ENCODE measurements at places on chromosomes 5 and 9.

DNA sequence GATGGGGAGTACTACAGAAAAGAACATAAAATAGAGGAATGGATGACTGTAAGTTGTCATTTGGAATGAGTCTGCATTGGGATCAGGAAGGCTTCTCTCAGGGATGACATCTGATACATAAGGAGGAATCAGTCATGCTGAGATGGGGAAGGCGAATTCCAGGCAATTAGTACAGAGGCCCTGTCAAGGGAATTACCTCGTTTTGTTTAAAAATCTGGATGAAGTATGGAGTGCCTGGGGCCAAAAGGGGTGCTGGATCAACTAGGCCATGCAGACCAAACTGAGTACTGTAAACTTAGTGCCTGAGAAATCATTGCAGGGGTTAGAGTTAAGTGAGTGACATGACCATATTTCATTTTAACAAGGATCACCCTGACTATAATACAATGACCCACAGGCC lies 30.5 kb downstream of the JAKMIP2 start:
- no peak for DNase-seq

GRCh38 chr5:62621280-62621679 lies 42.7 kb downstream of the LRRC70 start:
- no peak for DNase-seq

DNA sequence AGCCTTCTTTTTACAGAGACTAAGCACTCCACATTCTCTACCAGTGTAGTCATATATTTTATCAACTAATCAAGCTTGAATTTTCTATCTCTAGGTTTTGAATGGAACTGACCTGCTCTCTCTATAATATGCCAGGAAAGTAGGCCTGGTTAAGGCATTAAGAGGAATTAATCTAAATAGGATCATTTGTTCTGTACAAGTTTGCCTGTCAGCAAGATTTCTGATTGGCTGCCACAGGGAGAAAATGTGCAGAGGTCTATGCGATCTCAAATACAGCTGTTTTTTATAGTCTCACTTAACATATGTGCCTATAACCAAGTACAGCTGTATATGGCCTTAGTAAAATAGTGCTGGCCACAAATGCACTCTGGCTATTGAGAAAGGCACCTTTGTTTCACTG lies 418.8 kb downstream of the KDM4C start:
- no peak for DNase-seq

- no peak for DNase-seq
Measured at GRCh38 chr9:128033609-128034008, 33.5 kb downstream of the NAIF1 start.

- DNase-seq, result no peak
Measured at GRCh38 chr5:33267801-33268200, 173.0 kb upstream of the TARS1 start.

GRCh38 chr9:18566121-18566520 lies 92.2 kb downstream of the ADAMTSL1 start:
- no peak for DNase-seq

DNA sequence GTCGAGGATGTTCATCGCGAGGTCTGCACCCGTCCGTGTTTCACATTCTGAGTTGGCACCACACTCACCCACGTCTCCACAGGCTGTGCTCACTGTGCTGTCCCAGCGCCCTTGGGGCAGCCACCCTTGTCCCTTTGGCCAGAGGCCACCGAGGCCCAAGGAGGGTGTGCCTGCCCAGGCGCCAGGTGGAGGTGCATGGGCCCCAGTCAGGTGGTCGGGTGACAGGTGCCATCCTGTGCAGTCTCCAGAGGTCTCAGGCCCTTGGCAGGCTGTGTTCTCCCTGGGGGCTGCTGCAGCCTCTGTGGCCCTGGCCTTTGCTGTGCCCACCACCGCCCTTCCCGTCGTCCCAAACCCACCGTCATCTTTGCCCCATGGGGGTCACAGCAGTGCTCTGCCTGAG lies 12.4 kb downstream of the MAN1B1 start:
- no peak for DNase-seq

- DNase-seq, result no peak
Measured at GRCh38 chr9:98993570-98993945, 49.9 kb downstream of the COL15A1 start.

DNA sequence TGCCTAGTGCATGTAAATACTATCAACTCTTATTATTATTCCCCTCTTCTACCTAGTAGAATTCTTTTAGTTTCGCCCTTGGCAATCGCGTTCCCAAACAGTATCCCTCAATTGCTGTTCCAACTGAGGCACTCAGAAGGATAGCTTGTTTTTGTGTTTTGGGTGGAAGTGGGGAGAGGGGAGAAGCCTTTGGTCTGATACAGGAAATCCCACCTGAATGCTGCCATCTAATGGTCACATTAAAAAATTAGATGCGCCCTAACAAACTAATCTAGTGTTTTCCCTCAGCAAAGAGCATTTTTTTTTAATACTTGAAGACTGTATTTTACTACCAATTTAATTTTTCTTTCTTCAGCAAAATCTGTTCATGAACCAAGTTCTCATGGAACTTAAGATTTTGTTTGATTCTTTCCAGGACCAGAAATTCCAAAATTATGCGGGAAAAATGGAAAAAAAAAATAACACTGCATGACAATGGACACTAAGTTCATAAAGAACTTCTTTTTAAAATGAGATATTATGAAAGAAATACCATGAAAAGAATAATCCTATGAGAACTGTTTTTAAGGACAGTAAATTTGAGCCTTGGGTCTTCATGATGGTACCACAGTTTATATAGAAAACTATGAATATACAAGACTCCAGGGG lies 22.2 kb upstream of the GLDC start:
- DNase-seq, result no peak

DNA sequence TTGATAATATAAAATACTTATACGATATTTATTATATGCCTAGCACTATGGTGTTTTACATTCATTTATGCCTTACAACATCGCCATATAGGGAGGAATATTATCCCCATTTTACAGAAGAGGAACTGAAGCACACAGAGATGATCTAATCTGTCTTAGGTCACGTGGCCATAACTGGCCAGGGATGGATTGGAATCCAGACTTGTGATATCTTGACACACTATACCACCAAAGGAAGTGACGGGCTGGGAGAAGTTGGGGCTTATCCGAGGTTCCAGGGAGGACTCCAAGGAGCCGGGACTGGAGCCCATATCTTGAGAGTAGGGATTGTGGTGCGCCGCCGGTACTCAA lies 129.8 kb downstream of the TMEM174 start:
- DNase-seq, result no peak

DNA sequence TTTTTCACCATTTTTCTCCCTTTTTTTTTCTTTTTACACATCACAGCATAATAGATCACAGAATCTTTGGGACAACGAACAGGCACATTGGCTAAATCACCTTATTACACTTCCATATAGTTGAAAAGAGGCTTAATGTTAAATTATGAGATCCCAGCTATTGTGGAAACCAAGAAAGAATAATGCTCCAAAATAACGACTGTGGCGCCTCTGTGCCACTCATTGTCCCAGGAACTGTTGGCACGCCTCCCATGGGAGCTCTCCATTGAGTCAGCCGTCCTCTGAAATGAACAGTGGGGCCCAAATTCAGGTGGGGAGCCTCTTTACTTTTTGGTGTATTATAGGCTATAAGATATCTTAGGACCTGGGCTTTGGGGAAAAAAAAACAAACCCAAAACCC lies 82.2 kb upstream of the NFIB start:
- DNase-seq, result no peak

- DNase-seq, result no peak
Measured at GRCh38 chr9:81776390-81776789, 87.0 kb upstream of the TLE1 start.

DNA sequence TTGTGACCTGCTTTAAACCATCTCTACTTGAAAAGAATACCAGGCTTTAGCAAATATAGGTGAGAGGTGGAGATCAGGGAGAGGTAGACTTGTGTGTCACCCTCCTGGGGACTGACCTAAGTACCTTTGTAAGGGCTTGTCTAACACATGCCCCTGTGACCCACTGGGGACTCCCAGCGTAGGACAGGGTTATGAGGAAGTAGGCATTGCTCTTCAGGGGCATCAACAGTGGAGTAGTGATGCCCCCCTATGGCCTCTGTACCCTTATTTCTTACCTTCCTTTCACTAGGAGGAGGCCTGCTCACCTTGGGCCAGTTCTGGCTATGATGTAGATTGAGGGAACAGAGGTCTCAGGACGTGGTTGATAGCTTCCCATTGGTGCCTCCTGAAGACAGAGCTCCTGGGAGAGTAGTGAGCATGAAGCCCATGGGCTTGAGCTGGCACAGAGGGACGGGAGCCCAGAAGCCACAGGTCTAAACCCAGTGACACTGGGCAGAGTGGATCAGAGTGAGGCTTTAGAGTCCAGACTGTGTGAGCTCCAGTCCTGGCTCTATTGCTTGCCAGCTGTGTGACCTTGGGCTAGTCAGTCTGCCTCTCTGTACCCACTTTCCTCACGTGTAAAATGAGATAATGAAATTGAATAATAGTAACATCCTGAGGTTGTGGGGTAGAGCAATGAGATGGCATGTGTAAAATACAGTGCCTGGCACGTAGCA lies 191.7 kb downstream of the AOPEP start:
- DNase-seq, result no peak

DNA sequence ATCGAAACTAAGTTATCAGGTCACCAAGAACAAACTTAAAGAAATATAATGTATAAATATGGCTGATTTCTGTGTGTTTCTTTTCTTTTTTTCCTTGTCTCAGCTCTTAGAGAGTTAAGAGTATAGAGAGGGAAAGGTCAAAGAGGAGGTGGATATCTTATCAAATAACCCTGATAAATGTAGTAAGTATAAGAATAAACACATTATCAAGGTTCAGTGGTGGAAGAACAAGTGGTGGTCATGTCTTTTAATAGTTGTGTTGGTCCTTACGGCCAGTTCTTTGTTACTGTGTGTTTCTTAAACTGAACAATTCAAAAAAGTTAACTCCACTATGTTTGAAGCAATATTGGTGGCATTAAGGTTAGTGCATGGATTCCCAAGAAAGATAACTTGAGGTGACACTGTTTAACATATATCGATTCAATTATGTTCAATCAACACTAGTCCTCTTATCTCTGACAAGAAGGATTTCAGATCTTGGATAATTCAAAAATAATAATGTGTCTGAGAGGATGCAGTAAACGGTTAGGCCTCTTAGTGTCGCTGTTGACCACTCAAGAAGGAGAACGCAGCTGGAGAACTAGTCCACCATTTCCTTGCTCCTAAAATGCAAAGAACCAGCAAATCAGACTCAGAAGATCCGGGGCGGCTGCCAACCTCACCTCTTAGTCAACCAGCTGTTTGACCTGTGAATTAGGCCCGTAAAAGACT lies at the start of gene PCDHGA3:
Gene PCDHGA3, plus strand, starts transcription at position 588 of the 711 bp plus-strand sequence. CDS start 205 bp downstream, outside the sequence.
- DNase-seq, result no peak

GRCh38 chr5:160285316-160285715 lies 27.0 kb downstream of the CCNJL start:
- DNase-seq, result no peak

GRCh38 chr5:2276101-2276500 lies 393.4 kb upstream of the IRX4 start:
- no peak for DNase-seq

DNA sequence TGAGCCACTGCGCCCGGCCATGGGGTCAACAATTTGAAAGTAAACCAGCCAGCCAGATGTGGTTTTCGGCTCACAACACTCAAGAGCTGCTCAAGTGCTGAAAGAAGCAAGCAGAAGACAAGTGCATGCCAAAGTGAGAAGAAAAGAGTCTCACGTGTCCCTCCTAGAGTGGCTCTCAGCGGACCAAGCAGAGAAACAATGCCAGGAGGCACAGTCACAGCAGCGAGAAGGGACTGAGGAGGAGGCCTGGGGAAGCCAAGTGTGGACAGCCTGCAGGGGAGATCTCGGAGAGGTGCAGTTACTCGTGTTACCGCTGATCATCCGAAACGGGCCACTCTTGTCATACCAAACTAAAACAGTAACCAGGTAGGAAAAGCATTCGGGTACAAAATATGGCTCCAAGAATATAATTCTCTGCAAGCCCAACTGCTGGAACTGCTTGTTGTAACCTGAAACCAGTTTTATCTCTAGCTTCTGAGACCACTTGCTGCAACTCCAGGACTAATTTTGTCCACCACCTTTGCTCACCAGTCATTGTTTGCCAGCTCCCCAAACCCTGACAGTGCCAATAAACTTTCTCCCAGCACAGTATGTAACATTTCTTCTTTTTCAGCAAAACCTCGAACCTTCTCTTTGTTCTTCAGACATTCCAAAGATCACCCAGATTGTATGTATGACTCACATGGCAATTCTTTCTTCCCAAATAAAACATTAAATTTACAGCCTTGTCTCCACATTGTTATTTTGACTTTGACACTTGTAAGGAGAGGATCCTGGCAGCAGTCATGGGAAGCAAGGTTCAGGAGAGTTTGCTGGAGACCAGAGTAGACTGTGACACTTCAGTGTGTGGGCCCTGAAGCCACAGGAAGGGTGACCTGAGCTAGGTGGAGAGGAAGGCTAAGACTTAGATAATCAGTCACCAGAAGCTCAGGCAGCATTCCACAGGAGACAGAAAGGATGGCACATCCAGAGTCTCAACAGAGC lies 6.3 kb downstream of the SLC35D2 start:
- no peak for DNase-seq

DNA sequence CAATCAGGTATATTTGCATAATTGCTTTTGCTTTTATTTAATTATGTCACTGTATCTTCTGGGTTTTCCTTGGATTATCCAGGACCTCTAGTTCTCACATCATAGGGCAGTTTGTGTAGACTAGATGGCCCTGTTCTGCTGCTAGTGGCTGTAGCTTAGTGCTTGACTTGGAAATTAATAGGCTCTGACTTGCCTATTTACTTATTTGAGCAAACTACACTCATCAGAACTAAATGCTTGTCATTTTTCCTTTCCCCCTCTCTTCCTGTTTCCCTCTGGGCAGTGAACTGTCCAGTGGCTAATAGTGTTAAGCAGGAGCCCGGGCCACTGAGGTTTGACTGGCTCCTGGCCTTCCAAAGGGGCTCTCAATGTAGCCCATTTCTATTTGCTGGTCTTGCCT lies 135.7 kb downstream of the MAN2A1 start:
- DNase-seq, result no peak

DNA sequence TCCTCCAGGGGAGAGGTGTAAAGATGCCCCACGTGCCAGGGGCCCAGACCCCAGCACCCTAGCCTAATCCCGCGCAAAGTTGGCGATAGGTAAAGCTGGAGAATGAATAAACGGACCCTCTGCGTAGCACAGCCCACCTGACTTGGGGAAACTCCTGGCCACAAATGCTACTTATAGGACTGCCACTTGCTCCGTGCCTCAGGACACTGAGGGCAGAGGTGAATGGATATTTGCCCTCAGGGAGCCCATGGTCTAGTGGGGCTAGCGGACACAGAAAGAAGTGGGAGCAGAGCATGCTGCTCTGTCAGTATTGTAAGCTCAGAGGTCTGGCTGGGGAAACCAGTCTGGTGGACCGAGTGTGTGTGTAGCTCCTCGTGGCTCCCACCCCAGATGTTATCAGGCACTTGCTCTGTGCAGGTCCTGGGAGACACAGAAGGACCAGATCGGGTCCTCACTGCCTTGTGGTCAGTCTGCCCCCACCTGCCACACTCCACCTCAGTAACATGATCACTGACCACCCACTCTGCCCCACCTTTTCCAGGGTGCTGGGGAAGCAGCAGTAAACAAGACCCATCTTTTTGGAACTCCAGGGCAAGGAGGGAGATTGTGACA lies 841 bp downstream of the GRK6 start:
- DNase-seq, result no peak

- DNase-seq, result no peak
Measured at GRCh38 chr9:75926385-75926784, 35.9 kb downstream of the PCSK5 start.

Data from activated naive CD4-positive, alpha-beta T cell (primary cell).